CD8-positive, alpha-beta T cell (primary cell): ENCODE measurements at places on chromosomes 12 and 14.

DNA sequence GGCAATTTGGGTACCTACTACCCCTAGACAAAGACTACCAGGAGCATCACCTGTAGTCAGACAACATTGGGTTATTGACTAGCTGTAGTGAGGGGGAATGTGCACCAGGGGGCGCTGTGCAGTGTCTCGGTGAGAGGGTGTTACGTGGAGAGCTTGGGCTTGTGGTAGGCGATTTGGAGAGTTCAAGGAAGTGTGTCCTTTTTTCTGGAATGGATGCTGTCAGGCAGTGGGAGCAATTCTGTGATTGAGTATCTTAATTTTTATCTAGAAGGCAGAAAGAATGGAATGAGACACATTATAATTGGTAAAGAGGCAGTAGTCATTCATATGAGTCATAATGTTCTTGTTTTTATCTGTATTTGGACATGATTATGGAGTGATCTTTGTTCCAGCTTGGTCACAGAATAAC, 187.7 kb downstream of the GALC start:
- DNase-seq = peak; percentile 40

DNA sequence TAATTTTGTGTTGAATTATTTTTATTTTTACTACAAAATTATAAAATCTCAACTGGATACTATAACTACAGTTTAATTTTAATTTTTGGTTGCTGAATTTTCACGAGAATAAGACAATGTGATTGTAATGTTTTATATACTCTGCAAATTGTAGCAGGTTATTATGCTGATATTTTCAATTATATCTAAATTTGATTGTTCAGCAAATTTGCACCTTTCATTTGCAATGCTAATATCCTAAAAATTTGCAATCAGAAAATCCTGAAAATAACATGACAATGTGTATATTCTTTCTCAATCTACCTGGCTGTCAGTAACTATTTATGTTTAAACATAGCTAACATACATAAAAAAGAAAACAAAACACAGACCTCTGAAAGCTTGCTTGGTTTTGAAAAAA, 932.2 kb upstream of the LRFN5 start:
- no peak for DNase-seq

- no peak for DNase-seq
Observed at GRCh38 chr12:93749515-93749914, 72.3 kb downstream of the CRADD start.

DNA sequence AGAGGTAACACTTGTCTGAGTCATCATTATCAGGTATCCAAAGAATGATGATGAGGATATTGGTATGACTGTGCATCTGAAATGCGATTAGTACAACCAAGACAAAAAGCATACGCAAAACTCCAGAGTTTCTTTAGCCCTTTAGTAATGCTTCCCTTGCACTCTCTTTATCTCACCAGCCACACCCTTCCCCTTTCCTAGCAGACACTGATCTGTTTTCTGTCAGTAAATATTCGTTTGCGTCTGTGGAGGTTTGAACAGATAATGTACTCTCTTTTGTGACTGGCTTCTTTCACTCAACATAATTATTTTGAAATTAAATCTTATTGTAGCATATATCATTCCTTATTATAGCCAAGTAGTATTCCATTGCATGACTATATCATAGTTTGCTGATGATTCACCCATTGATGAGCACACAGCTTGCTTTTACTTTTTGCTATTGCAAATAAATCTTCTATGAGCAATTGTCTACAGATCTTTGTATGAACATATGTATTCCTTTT, 775.7 kb downstream of the SLC6A15 start:
- DNase-seq = no peak

DNA sequence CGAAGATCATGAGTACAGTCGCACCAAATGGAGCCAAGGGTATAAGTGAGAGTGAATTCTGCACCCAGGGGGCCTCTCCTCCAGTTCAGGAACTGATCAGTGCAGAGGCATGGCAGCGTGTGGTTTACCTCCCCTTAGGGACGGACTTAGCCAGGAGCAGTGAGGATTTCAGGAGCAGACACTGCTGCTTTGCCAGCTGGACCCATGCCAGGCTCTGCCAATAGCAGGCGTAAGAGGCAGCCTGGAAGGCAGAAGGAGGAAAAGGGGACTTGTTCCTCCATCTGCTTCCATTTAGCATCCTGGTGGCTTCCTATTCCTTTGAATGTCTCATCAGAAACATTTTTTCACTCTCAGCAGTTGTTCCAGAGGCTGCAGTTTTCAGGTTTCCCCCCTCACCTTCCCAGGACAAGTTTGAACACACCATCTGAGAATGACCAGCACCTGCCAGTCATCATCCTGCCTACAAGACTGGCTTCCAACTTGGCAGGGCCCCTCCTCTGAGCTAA, 137.0 kb upstream of the LMNTD1 start:
- no peak for DNase-seq

GRCh38 chr12:74365178-74365964, 172.3 kb upstream of the ATXN7L3B start:
- DNase-seq = no peak

DNA sequence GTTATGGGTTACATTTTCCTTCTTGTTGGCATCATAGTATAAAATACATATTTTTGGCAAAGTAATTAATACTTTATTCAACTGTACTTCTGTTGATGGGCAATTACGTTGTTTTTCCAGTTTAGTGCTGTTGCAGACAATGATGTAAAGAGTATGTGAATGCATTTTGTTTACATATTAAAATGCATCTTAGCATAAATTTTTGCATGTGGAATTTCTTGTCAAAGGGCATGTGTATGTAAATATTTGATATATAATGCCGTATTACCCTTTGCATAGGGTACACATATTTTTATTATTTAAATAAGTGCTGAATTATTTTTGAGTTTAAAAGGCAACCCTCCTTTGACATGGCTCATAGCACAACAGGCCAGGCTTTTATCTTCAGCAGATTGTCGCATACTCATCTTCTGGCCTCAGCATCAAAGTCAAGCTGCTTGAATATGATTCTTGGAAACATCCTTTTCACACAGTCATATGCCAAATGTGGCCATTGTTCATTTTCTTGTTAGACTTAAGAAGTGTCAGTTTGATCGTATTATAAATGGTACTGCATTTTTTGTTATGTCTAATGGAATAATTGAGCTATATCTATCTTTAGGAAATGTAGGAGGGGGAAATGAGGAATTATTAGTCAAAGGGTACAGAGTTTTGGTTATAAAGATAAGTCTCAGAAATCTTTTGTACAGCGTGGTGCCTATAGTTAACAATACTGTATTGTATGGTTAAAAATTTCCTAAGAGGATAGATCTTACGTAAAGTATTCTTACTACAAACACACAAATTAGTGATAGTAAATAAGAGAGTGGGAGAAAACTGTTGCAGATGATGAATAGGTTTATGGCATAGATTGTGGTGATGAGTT, 138.5 kb downstream of the FUT8 start:
- DNase-seq = no peak

- DNase-seq = no peak
Observed at GRCh38 chr12:1862973-1863372, 42.6 kb downstream of the LRTM2 start.

DNA sequence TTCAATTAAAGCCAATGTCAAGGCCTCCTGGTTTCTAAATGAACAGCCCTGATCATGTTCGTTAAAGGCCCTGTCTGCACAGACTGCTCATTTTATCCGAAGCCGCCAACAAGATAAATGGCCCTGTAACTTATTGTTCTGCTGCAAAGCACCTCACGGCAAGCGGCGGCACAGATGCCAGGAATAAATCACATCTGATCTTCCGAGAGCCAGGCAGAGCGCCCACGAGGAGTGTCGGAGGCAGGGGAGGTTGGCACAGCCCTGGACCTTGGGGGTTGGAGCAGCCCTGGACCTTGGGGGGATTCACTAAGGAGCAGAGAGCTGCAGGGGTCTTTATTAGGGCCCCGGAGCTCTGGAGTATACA, 110.5 kb downstream of the SCARB1 start:
- no peak for DNase-seq

DNA sequence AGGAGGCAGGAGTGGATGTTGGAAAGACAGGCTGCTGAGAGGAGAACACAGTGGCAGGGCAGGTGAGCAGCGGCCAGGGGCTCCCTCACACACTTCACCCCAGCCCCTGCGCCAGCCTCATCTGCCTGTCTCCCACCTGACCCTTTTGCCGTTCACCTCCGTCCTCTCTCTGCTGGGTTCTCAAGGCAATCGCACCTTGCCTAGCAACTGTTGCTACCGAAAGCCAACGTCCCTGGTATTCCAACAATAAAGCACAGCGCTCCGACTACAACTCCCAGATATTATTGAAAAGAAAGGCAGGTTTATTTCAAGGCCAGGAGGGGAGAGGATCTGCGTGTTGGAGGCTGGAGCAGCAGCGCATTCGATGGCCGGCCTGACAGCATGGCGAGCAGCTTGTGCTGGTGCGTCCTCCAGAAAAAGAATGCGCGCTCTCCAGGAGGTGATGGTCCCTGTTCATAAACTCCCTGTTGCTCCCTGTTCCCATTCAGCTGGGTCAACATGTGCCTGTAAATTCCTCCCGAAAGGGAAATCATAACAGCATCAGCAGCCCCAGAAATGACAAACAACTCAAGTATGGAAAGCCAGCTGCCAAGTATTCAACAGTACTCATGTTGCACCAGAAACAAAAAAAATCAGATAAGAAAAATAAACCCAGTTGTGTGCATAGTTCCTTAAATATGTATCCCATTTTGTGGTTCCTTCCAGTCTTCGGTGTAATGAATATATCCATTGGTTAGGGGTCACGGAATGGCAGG, 153.0 kb upstream of the DIO3 start:
- no peak for DNase-seq

DNA sequence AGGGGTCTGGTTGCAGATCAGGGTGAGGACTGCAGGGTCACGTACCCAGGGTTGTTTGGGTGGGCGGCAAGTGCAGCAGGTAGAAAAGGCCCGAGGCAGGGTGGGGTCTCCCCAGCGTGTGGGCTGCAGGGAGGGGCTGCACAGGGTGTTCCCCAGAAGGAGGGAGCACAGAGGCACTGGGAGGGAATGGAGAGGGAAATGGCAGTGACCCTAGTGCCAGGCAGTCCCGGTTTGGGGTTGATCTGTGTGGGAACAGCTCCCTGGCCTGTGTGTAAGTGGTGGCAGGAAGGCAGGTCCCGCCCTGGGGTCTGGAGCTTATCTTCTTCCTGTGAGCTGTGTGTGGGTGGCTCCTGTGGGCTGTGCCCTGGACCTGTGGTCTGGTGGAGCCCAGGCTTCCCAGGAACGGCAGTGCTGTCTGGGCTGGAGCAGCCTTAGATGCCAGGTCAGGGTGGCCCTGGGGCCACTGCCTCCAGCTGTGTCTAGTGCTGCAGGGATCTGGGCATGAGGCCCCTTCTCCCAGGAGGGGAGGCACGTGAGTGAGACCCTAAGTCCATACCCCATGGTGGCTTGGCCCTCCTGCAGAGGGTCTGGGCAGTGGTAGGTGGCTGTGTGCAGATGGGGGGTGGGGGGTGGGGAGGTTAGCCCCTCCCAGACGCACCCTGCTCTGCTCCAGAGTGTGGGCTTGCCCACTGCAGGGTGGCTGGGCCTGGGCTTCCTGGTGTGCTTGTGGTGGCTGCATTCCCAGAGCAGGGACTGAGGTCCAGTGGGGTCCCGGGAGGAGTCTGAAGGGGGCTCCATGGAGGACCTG, 363.5 kb downstream of the TMEM121 start:
- DNase-seq = no peak

DNA sequence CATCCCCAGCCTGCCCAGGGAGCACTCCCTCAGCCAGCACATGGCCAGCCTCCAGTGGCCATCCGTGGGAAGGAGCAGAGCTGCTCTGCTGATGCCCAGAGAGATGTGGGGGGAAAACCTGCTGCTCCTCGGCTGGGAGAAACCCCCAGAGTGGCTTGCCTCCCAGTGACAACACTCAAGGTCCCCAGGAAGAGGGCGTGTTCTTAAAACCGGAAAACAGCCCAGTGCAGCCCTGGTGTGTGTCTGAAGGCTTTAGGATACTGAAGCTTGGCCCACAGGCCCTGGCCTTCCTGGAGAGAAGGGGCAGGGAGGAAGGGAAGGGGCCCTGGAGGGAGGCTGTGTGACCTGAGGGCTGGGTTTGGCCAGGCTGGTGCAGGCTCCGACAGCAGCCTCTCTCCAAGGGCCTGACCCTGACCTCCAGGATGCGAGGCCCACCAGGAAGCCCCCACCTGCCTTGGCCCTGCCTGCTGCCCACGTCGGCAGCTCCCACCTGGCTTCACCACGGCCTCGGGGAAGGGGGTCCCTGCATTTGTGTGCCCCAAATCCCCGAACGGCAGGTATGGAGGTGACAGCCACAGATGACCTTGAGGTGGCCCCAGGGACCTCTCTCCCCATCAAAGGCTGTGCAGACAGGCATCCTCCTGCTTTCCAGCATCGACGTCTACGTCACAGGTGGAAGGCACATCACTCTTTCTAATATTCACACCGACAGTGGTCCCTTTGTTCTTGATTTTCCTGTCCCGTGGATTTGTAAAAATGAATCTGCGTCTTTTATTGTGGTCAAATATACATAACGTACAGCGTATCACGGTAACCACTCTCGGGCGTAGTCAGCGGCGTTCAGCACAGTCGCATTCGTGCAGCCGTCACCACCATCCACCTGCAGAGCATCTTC, 190.0 kb upstream of the C14orf180 start:
- DNase-seq = peak; percentile 84

DNA sequence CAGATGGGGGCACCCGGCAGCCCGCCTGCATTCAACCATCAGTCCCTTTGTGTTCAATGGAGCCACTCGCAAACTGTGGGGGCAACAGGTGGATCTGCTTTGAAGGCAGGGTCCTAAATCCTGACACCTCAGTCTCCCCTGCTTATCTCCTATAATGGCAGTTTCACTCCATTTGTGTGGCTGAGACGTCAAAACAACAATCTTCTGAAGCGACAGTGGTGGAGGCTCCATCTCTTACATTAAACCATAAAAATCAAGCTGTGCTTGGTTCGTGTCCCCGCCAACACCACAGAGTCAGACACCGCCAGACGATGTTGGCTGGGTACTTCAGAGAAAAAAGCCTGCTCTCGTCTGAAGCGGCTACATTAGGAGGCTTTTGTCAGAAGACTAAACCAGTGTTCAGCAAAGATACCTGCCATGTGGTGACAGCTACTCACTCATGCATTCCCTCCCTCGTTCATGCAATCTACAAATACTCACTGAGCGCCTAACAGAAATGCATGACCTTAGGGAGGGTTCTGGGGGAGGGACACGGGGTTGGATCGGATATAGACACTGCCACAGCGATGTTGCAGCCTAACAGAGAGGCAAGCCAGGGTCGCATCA, 253.9 kb downstream of the FOXN3 start:
- no peak for DNase-seq

DNA sequence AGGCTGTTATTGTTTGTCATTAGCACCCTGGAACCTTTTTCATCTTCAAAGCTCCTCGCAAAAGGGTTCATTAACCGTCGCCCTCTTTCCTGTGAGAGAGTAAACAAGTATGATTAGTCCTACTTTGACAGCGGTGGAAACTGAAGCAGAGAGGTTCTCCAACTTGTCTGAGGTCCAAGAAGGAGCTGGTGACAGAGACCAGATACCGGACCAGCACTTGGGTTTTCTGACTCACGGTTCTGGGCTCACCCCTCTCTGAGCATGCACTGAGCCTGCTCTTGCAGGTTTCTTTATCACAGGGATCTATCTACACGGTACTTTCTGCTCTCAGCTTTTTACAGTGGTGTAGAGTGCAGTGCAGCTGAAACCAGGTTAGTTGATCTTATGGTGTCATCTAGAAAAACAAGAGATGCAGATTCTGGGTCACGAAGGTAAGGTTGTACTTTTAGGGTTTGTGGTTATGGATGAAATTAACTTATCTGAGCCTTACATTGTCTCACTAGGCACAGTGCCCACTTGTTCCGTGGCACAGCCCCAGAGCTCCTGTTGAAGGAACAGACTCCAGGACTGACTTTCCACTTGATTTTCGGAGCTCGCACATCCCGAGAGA, 62.1 kb downstream of the PPP2R5C start:
- peak; percentile 70 for DNase-seq
